ENCODE measurements at places on chromosomes 6 and 20.

GRCh38 chr20:35661908-35662307 is 2.8 kb downstream of the CPNE1 start:
- no peak for DNase-seq

DNA sequence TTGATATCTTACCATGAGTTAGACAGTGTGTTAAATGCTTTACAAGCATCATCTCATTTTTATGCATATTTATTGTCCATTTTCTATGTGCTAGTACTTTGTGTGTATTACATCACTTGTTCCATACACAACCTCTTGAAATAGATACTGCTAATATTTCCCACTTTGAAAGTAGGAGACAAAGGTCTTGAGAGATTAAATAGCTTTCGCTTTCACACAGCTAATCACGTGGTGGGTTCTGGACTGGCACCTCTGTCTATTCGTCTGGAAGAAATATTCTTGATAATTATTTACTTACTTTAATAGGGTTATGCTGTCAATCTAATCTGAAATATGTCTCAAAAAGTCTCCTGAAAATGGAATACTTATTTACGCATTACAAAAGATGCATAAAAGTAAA is 30.2 kb downstream of the EPHA7 start:
- DNase-seq, result no peak

- no peak for DNase-seq
These were observed 27.3 kb downstream of the MANBAL start for GRCh38 chr20:37316775-37317170.

DNA sequence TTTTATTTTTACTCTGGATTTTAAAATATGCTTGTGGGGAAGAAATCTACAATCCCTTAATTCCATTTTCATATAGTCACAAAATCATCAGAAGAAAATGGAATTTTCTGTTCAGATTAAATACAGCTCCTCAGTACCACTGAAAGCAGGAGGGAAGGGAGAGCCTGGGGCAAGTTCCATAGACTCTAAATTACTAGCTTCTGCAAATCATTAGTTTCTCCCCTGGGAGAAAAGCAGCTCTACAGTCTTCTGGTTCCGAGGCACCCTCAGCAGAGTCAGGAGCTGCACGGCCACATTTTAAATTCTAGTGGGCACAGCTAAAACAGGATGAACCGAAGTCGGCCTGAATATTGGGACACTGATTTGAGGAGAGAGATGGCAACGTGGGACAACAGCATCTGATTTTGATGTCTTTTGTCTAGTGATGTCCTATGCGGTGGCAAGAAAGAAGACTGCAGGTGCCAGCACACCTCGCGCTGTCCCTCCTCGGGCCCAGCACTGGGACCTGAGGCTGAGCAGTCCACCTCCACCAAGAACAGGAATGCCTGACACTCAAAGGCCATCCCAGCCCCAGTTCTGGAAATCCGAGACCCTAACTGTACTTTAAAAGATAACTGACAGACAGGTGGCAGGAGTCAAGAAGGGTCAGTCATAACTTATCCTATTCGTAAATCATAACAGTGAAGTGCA is 90.7 kb downstream of the FOXC1 start:
- no peak for DNase-seq

DNA sequence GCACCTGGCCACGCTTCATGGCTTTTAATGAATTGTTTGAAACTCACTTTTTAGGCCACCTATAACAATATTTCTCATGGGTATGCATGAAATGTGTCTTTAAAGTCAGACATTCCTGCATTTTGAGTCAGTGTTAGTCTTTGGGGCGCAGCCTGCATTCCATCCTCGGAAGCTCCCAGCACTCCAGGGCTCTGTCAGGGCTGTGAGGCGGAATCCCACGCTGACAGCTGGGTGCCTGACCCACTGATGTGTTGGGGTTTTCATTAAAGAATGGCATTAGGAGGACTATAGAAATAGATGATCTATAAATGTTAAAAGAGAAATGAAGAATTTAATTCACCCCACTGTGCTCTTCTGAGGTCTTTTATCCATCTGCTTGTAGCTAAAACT is 16.2 kb upstream of the CLDN20 start:
- DNase-seq, result no peak

- DNase-seq, result no peak
These were observed 164.6 kb downstream of the BCKDHB start for GRCh38 chr6:80271074-80271473.

- no peak for DNase-seq
These were observed 17.1 kb upstream of the MOXD1 start for GRCh38 chr6:132418235-132418965.

GRCh38 chr6:159899994-159900745 is 9.4 kb downstream of the MAS1 start:
- DNase-seq, result no peak

- no peak for DNase-seq
These were observed 2.8 kb upstream of the ZSWIM1 start for GRCh38 chr20:45878076-45878761.

DNA sequence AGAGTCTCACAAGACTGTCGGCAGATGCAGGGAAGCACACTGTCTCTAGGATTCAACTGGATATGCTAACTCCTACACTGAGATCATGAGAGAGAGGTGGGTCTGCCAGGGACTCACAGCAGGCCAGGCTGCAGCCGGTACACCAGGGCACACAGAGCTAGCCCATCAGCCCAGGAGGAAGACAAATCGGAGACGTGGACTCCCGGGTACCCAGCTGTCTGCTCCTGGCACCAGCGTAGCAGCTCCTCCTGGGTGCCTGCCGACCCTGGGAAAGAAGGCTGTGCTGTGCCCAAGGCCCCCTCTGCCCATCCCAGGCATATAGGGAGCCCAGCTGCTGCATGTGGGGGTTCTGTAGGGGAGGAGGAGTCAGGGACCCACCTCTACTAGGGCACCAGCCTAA is 7.0 kb downstream of the MICAL1 start:
- DNase-seq, result no peak

- no peak for DNase-seq
These were observed 19.0 kb upstream of the SNRPB2 start for GRCh38 chr20:16710781-16711180.

- DNase-seq, result no peak
These were observed 465.4 kb downstream of the CD109 start for GRCh38 chr6:74161380-74161779.

DNA sequence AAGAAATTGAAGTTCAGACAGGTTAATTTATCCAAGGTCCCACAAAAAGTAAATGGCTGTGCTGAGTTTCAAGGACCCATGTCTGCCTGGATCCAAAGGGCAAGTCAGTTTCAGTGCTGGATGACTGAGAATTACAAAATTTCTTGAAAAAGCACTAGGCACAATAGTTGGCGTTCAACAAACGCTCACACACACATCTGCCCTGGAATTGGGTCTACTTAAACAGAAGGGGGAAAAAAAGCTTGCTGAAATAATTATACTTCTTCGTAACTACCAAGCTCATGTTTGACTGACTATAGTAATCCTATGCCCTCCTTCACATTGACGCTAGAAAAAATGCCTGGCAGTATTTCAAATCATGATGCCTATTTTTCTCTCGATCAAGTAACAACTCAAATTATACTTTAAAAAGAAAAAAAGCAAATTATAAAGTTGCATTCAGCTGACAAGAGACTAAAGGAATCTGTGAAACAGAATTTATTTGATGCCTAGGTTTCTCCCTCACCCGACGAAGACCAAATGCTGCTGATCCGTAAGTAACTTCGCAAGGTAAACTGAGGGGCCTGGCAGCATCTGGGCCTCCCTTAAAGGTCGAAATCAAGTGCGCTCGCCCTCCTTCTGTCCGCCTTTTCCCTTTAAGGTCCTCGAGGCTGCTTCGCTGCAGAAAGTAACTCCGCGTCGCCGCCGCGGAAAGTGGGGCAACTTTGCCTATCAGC is 650 bp upstream of the CD2AP start:
- no peak for DNase-seq

DNA sequence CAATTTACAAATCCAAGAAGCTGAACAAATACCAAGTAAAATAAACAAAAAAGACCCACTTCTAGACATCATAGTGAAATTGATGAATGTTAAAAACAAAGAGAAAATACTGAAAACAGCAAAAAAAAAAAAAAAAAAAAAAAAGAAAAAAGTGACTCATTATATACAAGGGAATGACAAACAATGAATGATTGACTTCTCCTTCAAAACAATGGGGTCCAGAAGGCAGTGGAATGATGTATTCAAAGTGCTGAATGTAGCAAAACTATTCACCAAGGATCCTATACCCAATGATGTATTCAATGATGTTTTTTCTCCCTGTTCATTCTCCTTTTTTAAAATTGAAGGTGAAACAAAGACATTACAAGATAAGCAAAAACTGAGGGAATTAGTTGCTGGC is 650.0 kb downstream of the UTRN start:
- no peak for DNase-seq

GRCh38 chr20:16025084-16025483 is 548.2 kb downstream of the KIF16B start:
- no peak for DNase-seq

- no peak for DNase-seq
These were observed 5.8 kb upstream of the IGF2R start for GRCh38 chr6:159963111-159963510.

DNA sequence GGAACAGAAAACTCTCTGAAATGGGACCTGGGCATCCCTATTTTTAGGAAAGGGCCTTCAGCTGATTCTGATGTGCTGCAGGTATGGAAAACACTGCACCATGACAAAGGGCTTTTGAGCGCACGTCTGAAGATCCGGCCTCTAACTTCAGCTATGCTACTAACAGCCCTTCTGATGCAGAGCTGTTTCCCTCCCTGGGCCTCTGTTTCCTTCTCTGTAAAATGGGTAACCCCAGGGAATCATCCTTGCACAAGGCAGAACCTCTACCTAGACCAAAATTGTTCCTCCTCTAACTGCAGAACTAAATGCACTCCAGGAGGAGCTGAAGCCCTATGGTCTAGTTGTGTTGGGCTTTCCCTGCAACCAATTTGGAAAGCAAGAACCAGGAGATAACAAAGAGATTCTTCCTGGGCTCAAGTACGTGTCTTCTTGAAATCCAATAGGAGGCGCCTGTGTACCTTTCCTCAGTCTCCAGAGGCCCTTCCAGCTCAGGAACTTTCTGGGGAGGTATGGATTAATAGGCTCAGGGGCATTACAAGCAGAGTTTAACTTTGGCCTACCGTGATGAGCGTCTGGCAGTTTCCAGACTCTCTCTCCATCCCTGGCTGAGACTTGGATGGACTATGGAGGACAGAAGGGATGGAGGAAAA is 5.9 kb downstream of the GPX5 start:
- DNase-seq, result no peak

DNA sequence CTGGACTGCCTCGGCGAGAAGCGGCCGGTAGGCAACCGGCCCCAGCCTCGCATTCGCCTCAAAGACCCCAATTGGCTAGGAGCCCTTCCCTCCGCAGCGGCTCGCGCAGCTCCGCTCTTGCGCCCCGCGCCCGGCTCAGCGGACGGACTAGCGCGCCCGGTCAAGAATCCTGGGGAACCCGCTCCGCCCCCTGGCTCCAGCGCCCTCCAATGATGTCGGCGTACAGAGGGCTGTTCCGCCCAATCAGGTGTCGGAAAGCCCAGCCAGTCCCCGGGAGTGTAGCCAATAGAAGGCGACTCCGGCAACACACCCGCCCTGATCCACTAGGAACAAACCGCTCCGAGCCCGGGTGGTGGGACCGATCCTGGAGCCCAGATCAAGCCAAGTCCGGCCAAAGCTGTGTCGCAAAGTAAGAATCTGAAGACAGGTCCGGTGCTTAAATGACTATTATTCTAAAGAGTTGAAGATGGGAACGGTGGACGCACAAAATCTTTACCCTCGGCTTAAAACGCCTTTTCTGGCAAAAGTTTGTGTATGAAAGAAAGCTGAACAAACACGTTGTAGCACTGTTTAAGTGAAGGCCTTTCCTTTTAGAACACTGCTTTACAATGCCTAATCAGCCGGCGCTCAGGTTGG is 132.2 kb downstream of the OGFRL1 start:
- peak; percentile 95 for DNase-seq

- no peak for DNase-seq
These were observed 77.3 kb downstream of the EPHA7 start for GRCh38 chr6:93341900-93342613.

GRCh38 chr6:70309243-70309642 is 6.4 kb upstream of the COL9A1 start:
- DNase-seq, result no peak

- peak; percentile 66 for DNase-seq
These were observed 39.3 kb downstream of the BEND3 start for GRCh38 chr6:107075951-107076381.

DNA sequence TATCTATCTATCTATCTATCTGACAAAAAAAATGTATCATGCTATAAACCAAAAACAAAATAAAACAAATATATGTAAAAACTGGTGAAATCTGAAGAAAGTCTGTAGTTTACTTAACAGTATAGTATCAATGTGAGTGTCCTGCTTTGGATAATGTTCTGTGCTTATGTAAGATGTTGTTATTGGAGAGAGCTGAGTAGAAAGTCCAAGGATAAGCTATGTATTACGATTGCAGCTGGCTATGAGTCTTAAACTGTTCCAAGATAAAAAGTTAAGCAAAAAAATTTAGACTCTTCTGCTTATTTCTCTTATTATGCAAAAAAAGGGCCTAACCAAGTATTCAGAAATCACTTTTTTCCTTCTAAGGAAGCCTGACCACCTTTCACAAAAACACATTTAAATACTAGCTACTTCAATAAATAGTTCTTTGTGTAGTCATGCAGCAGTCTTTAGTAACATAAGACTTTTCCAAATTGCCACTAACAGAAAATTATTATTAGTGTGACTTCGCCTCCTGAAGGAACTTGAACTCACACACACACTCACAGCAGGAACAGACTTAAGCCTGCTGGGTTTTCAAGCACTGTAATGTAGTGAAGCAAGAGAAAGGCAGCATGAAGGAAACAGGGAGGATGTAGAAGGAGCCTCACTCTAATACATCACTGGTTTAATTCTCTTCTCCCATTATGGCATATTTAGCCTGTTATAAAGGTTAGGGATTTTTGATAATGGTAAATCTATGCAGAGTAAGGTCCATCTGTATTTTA is 265.8 kb upstream of the GJE1 start:
- DNase-seq, result no peak

DNA sequence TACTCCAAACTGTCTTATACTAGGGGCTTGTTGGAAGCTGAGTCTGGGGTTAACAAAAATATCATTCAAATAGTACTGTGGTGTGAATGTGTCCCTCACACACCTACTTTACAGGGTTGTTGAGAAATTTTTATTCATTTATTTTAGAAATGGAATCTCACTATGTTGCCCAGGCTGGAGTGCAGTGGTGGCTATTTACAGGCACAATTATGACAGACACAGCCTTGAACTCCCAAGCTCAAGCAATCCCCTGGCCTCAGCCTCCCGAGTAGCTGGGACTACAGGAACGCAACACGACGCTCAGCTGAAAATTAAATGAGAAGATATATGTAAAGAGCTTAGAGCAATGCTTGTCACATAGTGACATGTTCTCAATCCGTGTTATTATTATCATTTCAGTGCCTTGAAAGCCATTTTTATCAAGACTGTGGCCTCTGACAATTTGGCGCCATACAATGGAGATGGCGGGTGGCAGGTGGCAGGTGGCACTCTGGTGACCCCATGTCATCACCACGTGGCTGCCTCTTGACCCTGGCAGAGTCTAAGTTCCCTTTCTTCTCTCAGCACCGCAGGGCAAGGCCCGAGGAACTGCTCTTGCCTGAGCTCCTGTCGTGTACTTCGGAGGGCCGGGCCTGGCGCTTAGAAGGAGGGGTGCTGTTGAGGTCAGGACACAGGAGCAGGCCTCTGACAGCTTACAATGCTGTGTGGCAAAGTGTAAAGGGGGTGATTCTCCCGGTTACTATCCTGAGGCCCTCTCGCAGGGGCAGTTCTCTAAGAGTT is 64.5 kb downstream of the STX11 start:
- no peak for DNase-seq

GRCh38 chr6:97427648-97428047 is 144.6 kb upstream of the MMS22L start:
- no peak for DNase-seq

All from cerebellum (tissue), 4 donors.